Uterus (tissue), 4 donors: ENCODE measurements at places on chromosomes 3 and 15. TPM values are rescaled to one million over a fixed set of nuclear protein-coding genes. Genes with fewer than 3 reads are reported as not detected.
A peak's percentile ranks its signal among the peaks of the same experiment; 100 is the strongest.

DNA sequence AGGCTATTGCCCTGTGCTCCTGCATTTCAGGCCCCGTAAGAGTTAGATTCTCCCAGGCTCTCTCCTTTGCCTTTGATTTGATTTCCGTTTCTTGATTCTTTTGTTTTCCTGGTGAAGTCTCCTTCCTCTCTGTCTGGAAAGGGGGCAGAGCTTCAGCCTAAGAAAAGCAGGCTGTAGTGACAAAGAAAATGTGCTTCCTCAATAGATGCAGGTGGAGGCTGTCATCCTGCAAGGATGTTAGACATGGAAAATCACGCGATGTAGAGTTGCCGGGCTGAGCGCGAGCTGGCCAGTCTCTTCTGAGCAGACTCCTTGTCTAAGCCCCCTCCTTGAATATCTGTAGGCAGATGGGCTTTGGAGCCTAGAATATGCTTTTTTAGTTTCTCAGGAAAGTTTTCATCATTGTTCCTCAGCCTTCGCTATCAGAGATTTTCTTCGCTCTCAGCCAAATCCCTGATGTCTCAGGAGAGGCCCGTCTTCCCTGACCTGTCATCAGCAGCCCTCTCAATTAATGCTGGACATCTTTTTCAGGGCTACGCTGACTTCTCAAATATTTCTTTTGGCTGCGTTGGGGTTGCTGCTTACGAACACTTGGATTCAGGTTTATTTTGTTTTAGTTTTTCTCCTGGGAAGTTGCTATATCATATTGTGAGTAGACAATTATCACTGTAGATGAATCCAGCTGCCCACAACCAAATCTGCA is 163.6 kb downstream of the ITPR1 start:
- DNase-seq, result no peak

- no peak for DNase-seq
Observed at GRCh38 chr15:58264053-58264971, 126.1 kb downstream of the AQP9 start.

DNA sequence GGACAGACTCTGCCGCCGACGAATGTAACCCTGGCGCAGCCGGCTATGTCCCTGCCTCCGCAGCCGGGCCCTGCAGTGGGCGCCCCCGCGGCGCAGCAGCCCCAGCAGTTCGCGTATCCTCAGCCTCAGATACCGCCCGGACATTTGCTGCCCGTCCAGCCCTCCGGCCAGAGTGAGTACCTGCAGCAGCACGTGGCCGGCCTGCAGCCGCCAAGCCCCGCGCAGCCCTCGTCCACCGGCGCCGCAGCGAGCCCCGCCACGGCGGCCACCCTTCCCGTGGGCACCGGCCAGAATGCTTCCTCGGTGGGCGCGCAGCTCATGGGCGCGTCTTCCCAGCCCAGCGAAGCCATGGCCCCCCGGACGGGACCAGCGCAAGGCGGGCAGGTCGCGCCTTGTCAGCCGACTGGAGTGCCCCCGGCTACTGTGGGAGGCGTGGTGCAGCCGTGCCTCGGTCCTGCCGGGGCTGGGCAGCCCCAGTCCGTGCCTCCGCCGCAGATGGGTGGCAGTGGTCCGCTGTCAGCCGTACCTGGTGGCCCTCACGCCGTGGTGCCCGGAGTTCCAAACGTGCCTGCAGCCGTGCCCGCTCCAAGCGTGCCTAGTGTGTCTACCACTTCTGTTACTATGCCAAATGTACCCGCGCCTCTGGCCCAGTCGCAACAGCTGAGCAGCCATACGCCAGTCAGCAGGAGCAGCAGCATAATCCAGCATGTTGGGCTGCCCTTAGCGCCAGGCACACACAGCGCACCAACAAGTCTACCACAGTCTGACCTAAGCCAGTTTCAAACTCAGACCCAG is 2.4 kb downstream of the TSC22D2 start:
- DNase-seq, result peak; percentile 28

The IGDCC3 gene
- 5.5 TPM for total RNA-seq

DNA sequence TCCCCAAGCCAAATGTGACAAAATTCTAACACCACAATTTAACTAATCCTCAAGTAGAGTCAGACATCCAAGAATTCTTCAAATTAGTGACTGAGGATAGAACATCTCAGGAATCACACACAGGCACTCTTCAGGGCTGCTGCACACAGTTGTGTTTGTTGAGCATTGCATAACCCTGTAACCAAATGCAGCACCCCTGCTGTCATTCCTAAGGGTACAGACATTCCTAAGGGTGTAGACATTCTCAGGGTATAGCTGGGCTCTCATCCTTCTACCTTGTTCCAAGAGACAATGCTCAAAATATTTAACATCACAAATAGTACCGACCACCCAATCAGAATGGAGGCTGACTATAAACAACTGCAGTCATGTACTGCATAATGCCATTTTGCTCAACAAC is 107.1 kb upstream of the UBE2E2 start:
- no peak for DNase-seq
